ENCODE measurements at places on chromosomes 5 and 9. TPM values are rescaled to one million over a fixed set of nuclear protein-coding genes. Genes with fewer than 3 reads are reported as not detected.

- DNase-seq, result no peak
These were observed 46.2 kb downstream of the RECK start for GRCh38 chr9:36082931-36083330.

DNA sequence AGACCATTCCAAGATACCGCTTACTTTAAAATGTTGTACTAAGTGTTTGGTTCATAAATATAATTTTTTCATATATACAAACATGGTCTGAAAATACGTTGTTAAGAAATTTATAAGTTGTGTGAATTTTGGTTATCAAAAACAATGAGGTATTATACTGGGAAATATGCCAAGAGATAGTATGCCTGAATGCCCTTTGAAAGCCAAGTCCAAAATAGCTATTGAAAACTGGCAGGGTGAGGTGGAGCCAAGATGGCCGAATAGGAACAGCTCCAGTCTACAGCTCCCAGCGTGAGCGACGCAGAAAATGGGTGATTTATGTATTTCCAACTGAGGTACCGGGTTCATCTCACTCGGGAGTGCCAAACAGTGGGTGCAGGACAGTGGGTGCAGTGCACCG, 533.5 kb downstream of the ZNF608 start:
- DNase-seq, result no peak

GRCh38 chr5:138645778-138646575, 70.8 kb upstream of the HSPA9 start:
- DNase-seq, result no peak

- DNase-seq, result no peak
These were observed 2013.1 kb upstream of the CDH9 start for GRCh38 chr5:29051509-29051908.

DNA sequence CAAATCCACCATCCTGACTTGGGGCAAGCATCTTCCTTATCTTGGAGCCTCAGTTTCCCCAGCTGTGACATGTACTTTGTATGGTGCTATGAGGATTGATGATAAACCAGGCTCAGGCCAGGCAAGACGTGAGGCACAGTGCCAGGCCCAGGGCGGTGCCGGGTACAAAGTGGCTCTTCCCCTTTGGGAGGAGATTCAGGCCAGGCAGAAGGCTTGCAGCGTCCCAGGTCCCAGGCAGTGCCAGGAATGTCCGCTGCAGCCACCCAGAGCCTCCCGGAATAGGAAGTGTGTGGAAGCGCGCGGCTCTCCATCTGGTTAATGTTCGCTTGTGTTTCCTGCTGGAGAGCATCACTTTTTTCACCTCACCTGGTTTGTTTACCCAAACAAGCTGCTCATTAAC, 12.6 kb upstream of the DENND1A start:
- DNase-seq, result no peak

LRRC8A gene
- 24.2 TPM for polyA plus RNA-seq

DNA sequence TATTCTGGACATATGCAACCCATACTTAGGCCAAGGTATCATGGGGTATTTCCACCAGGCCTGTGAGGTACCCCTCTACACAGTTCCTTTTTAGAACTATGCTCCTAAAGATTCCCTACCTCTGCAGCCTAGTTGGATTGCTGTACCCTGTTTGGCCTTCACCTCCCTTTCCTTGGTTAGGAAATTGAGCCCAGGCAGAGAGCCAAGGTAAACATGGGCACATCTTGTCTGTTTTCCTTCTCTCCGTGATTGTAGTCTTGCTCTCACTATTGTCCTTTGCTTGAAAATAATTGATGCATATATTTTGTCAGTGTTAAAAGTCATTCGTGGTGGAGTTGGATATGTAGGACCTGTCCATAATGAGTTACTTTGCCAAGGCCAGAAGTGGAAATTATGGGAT, 26.7 kb downstream of the BDP1 start:
- DNase-seq, result no peak

- DNase-seq, result no peak
These were observed 139.6 kb upstream of the PHYKPL start for GRCh38 chr5:178372142-178372571.

GRCh38 chr9:7143645-7144200, 385.9 kb downstream of the KDM4C start:
- no peak for DNase-seq

DNA sequence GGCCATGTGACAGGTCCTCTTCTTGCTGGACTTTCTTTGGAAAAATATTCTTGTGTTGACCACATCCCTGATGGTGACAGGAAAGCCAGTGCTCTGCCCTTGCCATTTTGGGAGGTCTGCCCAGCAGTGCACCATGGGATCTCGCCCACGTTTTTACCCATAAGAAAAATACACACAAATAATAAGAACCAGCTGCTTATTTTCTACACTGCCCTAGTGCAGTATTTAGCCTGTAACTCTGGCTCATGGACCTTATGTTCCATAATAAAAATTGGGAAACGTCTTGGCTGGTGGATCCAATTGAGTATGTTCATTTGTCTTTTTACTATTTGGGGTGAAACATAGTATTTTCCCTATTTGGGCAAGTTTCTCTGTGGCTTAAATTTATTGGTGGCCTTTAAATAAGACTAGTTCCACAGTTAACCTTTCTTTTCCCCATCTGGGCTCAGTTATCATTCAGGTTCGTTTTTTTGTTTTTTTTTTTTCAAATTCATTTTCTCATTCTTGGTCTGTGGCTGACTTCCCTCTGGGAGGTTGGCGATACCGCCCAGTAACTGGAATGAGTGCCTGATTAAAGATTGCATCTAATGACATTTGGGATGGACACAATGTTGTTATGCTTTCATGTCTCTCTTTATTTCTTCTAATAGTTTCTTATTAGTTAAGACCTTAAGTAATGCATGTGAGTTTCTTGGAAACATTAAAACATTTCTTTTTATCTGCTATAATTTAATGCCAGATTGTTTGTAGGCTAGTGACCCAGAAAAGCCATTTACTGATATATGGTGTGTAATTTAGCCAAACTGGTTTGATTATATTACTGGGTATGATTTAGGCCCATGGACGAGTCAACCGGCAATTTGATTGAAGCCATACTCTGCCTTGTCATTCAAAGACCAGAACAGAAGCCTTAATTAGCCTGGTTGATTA, 163.7 kb downstream of the FGF10 start:
- DNase-seq, result peak; percentile 1

Measured in left kidney (tissue), 8 donors.